CD4-positive, alpha-beta T cell (primary cell): ENCODE measurements at places on chromosomes 5 and 9.
A peak's percentile ranks its signal among the peaks of the same experiment; 100 is the strongest.

- H3K4me3 ChIP-seq: no peak overlapping the region
- H3K36me3 ChIP-seq: no peaks in the 10 kb centered on the region
- no peak overlapping the region for H3K27ac ChIP-seq
- DNase-seq: no peak
Observed at GRCh38 chr5:170625221-170626165, 121.7 kb downstream of the KCNIP1 start.

GRCh38 chr5:160419458-160420330 is 813 bp upstream of the SLU7 start:
- H3K4me3 ChIP-seq: peak overlapping the region; percentile 94
- no peaks in the 10 kb centered on the region for H3K27me3 ChIP-seq
- DNase-seq: no peak
- H3K36me3 ChIP-seq: peaks cover 8% of the 10 kb centered on the region
- peaks cover 33% of the 10 kb centered on the region for H3K4me1 ChIP-seq

- H3K36me3 ChIP-seq: no peaks in the 10 kb centered on the region
- no peaks in the 10 kb centered on the region for H3K27me3 ChIP-seq
- no peak overlapping the region for H3K4me3 ChIP-seq
- no peaks in the 10 kb centered on the region for H3K4me1 ChIP-seq
- no peak for DNase-seq
Observed at GRCh38 chr5:114977979-114978573, 191.6 kb downstream of the TRIM36 start.

- peak; percentile 69 for DNase-seq
- peaks cover 43% of the 10 kb centered on the region for H3K4me1 ChIP-seq
- no peaks in the 10 kb centered on the region for H3K36me3 ChIP-seq
- H3K27me3 ChIP-seq: no peaks in the 10 kb centered on the region
- peak overlapping the region; percentile 78 for H3K27ac ChIP-seq
Observed at GRCh38 chr9:114611516-114612271, 603 bp downstream of the TMEM268 start.

DNA sequence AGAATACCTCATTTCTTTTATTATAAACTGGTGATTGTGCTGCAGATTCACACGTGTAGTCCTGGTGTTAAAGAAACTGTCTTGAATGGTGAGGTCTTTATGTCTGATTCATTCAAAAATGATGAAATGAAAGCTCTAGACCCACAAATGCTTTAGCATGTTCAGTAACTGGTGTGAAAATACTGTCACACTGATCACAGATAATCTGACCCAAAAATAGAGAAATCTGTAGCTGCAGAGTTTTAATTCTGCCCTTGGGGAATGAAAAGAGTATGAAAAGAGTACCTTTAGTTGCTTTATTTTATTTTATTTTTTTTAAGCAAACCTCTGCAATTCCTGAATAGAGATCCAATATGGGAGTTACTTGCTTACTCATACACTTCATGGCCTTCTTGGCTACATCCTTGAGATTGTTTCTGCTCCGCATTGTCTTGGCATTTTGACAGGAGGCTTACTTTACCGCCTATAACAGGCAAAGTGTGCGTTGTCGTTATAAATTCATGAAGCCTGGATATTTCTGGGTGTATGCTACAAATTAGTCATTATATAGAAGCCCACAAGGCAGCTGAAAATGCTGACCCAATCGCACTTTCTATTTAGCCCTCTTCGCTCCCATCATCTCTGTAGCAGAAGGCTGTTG is 2.7 kb downstream of the RGMB start:
- H3K27me3 ChIP-seq: no peaks in the 10 kb centered on the region
- peaks cover 22% of the 10 kb centered on the region for H3K4me1 ChIP-seq
- H3K27ac ChIP-seq: no peak overlapping the region
- H3K36me3 ChIP-seq: no peaks in the 10 kb centered on the region
- H3K4me3 ChIP-seq: no peak overlapping the region

DNA sequence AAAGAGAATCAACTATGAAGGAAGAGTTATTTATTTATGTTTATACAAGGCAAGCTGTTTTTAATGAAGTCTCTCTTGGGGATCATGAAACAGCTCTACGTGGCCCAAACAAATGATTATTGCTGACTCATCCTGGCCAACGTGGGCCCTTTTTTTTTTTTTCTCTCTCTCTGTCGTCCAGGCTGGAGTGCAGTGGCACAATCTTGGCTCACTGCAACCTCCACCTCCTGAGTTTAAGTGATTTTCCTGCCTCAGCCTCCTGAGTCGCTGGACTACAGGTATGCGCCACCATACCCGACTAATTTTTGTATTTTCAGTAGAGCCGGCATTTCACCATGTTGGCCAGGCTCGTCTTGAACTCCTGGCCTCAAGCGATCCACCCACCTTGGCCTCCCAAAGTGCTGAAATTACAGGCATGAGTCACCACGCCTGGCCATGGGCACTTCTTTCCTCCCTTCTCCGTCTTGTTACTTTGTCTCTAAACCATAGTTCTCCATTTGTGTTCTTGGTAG is 98.3 kb downstream of the BASP1 start:
- no peaks in the 10 kb centered on the region for H3K27me3 ChIP-seq
- no peaks in the 10 kb centered on the region for H3K4me1 ChIP-seq
- no peak overlapping the region for H3K4me3 ChIP-seq
- DNase-seq: no peak

DNA sequence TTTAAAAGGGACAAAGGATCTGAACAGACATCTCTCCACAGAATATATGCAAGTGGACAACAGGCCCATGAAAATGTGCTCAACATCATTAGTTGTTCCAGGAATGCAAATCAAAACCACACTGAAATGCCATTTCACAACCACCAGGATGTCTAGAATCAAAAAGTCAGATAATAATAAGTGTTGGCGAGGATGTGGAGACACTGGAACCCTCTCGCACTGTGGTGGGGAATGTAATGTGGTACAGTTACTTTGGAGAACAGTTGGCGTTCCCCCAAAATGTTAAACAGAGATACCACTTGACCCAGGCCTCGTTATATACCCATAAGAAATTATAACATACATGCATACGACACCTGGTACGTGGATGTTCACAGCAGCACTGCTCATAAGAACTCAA is 38.6 kb downstream of the SARDH start:
- H3K36me3 ChIP-seq: peaks cover 7% of the 10 kb centered on the region
- no peak for DNase-seq
- no peaks in the 10 kb centered on the region for H3K27me3 ChIP-seq

- H3K4me3 ChIP-seq: no peak overlapping the region
- DNase-seq: no peak
- no peaks in the 10 kb centered on the region for H3K27me3 ChIP-seq
- H3K27ac ChIP-seq: no peak overlapping the region
Observed at GRCh38 chr9:68793605-68794343, 88.7 kb downstream of the PIP5K1B start.

DNA sequence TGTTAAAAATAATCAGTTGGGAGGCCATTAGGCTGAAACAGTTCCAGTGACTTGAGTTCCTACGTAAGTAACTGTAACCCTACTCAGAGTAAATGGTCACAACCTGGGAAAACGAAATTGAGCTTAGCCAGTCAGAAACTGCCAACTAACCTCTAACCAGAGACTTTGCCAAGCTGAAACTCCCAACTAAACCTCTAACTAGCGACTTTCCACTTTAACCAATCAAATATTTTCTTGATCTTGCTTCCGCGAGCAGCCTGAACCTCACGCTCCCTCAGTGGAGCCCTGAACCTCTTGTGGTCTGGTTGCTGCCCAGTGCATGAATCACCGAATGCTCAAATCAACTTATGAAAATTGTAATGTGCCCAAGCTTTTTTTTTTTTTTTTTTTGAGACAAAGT is 156.2 kb downstream of the MED10 start:
- no peak for DNase-seq
- H3K27me3 ChIP-seq: no peaks in the 10 kb centered on the region
- no peaks in the 10 kb centered on the region for H3K36me3 ChIP-seq
- no peak overlapping the region for H3K4me3 ChIP-seq

GRCh38 chr5:93596676-93597490 is 13.9 kb downstream of the NR2F1 start:
- H3K36me3 ChIP-seq: no peaks in the 10 kb centered on the region
- peaks cover 29% of the 10 kb centered on the region for H3K4me1 ChIP-seq
- no peak overlapping the region for H3K27ac ChIP-seq

GRCh38 chr5:94218374-94218773 is 400.0 kb downstream of the KIAA0825 start:
- DNase-seq: no peak
- H3K4me1 ChIP-seq: no peaks in the 10 kb centered on the region
- H3K4me3 ChIP-seq: no peak overlapping the region
- no peaks in the 10 kb centered on the region for H3K27me3 ChIP-seq

DNA sequence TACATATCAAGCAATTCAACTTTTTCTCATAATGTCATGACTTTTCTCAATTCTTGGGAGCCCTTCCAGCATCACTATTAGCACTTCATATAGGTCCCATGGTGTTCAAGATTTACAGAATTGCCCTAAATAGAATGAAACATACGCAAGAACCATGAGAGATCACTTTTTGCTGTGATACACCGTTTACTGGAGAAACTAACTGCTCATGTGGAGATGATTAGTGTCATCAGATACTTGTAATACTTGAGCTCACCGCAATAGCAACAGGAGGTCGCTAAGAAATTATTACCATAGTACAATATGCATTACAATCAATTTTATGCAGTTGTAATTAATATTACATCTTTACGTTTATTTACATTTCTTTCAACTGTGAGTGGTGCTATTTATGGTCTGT is 4.8 kb upstream of the PCSK5 start:
- peaks cover 7% of the 10 kb centered on the region for H3K4me1 ChIP-seq
- no peaks in the 10 kb centered on the region for H3K36me3 ChIP-seq
- no peak overlapping the region for H3K4me3 ChIP-seq
- DNase-seq: no peak

- H3K27ac ChIP-seq: no peak overlapping the region
- H3K27me3 ChIP-seq: no peaks in the 10 kb centered on the region
- no peaks in the 10 kb centered on the region for H3K4me1 ChIP-seq
- no peak overlapping the region for H3K4me3 ChIP-seq
Observed at GRCh38 chr5:150144879-150145278, 10.8 kb downstream of the PDGFRB start.

GRCh38 chr9:32401488-32401887 is 17.0 kb downstream of the ACO1 start:
- no peak for DNase-seq
- no peaks in the 10 kb centered on the region for H3K4me1 ChIP-seq
- H3K36me3 ChIP-seq: peaks cover 8% of the 10 kb centered on the region

GRCh38 chr5:75331-76320 is 16.3 kb upstream of the PLEKHG4B start:
- no peak for DNase-seq
- no peak overlapping the region for H3K4me3 ChIP-seq
- H3K36me3 ChIP-seq: no peaks in the 10 kb centered on the region
- H3K4me1 ChIP-seq: no peaks in the 10 kb centered on the region
- no peak overlapping the region for H3K27ac ChIP-seq

GRCh38 chr5:16147179-16147900 is 32.3 kb downstream of the MARCHF11 start:
- H3K4me3 ChIP-seq: no peak overlapping the region
- H3K27me3 ChIP-seq: no peaks in the 10 kb centered on the region
- no peak overlapping the region for H3K27ac ChIP-seq
- H3K36me3 ChIP-seq: no peaks in the 10 kb centered on the region
- no peak for DNase-seq
- H3K4me1 ChIP-seq: no peaks in the 10 kb centered on the region

- H3K4me3 ChIP-seq: no peak overlapping the region
- peaks cover 4% of the 10 kb centered on the region for H3K4me1 ChIP-seq
- no peak for DNase-seq
- H3K27me3 ChIP-seq: peaks cover 22% of the 10 kb centered on the region
- no peaks in the 10 kb centered on the region for H3K36me3 ChIP-seq
- H3K27ac ChIP-seq: no peak overlapping the region
Observed at GRCh38 chr5:132260714-132261551, 3.4 kb downstream of the PDLIM4 start.

DNA sequence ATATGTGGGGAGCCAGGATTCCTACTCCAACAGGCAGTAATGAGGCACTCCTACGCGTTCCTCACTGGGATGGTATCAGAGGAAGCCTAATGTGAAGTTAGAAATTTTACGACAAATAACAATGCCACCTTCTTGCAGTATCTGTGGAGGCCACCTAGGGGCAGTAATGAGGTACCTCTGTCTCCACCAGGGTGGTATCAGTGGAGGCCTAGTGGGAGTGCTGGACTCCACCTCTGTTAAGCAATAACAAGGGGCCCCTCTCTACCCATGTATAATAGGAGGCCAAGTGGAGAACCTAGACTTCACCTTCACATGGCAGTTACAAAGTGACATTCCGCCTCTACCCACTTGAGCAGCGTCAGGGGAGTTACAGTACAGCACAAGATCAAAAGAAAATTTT is 147.9 kb downstream of the PLPPR1 start:
- no peaks in the 10 kb centered on the region for H3K36me3 ChIP-seq

- no peak overlapping the region for H3K27ac ChIP-seq
- H3K36me3 ChIP-seq: no peaks in the 10 kb centered on the region
- H3K4me3 ChIP-seq: no peak overlapping the region
- no peaks in the 10 kb centered on the region for H3K27me3 ChIP-seq
Observed at GRCh38 chr9:626596-626995, 214.9 kb upstream of the DMRT1 start.

DNA sequence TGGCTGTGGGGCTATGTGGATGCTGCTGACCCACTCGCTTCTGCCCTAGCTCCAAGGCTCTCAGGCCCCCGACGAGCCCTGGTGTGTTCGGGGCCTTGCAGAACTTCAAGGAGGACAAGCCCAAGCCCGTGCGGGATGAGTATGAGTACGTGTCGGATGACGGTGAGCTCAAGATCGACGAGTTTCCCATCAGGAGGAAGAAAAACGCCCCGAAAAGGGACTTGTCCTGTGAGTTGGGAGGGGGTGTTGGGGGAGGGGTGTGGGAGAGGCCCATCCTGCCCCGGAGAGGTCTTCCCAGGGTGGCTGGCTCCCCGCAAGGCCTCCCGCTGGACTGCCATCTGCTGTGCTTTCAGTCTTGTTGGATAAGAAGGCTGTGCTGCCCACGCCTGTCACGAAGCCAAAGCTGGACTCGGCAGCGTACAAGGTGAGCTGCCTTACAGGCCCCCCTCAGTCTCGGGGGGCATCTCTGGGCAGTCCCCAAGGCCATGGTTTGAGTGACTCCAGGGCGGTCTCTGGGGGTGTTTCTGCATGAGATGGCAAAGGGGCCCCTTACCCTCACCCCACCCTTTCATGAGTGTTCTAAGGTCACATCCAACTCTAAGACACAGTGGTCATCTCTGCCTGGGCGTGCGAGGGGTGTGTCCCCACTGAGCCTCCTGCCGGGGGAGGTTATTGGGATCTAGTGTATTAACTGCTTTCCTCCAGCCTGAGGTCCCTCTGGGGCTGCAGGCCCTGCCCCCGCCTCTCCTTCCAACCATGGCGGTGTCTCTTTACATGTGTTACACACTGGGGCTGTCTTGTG is 89.5 kb downstream of the PHF2 start:
- no peak overlapping the region for H3K4me3 ChIP-seq
- H3K4me1 ChIP-seq: no peaks in the 10 kb centered on the region
- H3K36me3 ChIP-seq: peaks cover 36% of the 10 kb centered on the region
- no peak for DNase-seq

DNA sequence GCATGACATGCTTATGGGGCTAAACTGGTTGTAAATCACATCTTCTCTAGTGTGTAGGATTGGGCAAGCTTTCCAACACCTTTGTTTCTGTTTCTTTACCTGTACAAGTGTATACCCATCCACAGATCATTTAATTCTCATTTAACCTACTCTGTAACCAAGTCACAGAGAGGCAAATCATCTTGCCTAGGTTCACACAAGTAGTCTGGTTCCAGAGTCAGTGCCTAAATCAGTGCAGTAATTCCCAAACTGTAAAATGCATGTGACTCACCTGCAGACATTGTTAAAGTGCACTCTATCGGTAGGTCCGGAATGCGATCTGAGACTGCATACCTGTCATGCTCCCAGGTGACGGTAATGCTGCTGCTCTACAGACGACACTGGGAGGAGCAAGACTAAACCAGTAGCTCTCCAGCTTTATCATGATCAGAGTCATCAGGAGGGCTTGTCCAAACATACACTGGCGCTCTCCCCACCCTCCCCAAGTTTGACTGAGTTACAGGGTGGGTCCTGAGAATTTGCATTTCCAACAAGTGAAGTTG is 107.9 kb upstream of the FREM1 start:
- no peaks in the 10 kb centered on the region for H3K36me3 ChIP-seq
- no peaks in the 10 kb centered on the region for H3K4me1 ChIP-seq
- H3K27ac ChIP-seq: no peak overlapping the region
- H3K4me3 ChIP-seq: no peak overlapping the region
